Kidney capillary endothelial cell (primary cell): ENCODE measurements at places on chromosomes 13 and 19.

DNA sequence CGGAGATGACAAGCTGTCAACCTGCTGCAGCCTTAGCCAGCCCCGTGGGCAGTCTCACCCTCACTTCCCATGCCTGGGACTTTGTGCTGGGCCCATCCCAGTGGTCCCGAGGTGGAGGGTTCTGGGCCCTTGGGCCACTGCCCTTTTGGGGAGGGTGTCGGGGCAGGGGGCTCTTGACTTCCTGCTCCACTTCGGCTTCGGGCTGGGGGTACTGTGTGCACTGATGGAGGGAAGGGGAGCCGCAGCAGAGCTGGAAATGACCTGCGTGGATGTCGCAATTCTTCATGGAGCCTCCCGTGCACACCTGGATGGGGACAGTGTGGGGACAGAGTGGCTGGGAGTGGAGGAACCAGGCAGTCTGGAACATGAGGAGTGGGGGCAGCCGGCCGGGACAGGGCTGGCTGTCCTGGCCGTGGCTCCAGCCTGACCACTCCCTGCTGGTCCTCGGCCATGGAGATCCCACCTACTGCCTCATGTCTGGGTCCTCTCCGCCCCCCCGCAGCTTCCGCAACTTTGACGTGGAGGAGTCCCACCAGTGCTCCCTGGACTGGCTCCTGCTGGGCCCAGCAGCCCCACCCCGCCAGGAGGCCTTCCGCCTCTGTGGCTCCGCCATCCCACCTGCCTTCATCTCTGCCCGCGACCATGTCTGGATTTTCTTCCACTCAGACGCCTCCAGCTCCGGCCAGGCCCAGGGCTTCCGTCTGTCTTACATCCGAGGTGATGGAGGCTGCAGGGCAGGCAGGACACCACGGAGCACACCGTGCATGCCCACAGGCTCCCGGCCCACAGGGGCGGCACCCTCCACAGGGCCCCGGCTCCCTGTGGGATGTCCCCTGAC, 10.2 kb downstream of the LRP3 start:
- DNase-seq: no peak

GRCh38 chr13:109665781-109666249, 120.6 kb downstream of the IRS2 start:
- no peak for DNase-seq

DNA sequence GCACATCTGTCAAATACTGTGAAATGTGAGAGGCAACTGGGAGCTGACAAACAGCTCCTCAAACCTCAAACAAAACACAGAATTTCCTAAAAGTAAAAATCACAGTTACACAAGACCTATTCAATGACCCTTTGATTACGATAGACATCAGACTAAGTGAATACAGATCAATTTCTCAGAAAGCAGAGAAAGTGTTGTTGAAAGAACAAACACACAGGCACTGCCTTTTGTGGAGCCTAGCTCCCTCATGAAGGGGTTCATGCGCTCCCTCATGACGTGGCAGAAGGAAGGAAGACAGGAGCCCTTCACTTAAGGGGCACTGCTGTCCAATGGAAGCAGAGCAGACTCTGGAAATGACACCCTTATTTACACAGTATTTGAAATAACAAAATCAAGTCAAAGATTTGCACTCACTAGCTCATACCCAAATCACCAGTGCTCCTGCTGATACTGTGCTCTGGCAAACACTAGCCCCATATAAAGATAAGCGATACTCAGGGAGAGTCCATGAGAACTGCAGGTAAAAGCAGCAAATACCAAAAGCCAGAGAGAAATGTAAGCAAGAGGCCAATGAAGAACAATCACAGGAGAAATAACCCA, 144.9 kb downstream of the KLF12 start:
- DNase-seq: no peak

- no peak for DNase-seq
These were observed 15.2 kb downstream of the RCBTB1 start for GRCh38 chr13:49569993-49570689.

DNA sequence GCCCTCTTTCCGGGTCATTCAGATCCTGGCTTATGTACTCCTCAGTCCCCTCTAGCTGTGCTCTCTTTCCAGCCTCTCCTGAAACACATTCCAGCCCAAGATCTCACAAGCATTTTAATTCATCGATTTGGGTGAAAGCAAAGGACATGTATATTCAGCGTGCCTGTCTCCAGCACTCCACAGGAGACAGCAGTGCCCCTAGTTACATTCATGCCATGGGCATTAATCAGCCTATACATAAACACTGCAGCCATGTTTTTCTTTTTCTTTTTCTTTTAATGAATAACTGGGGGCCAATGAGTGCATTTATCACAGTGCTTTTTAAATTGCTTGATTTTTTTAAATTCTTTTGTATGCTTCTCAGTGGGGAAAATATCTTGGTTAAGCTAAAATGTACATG, 199.1 kb downstream of the DCT start:
- DNase-seq: no peak

DNA sequence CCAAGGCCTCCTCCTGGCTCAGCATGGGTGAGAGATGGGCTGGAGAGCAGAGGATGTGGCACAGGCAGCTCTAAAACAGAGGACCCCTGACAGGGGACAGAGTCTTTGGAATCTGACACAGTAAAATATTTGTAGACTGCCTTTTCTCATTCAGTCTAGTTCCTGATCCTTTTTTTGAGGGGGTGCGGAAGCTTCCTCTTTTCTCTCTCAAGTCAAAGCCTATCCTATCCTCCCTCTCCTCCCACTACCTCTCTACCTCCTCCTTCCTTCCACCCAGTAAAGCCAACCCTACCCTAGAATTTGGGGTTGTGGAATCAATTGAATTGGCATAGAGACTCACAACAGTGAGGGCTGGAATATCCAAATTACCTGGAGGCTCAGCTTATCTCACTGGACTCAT, 82.0 kb downstream of the TEX26 start:
- DNase-seq: no peak

DNA sequence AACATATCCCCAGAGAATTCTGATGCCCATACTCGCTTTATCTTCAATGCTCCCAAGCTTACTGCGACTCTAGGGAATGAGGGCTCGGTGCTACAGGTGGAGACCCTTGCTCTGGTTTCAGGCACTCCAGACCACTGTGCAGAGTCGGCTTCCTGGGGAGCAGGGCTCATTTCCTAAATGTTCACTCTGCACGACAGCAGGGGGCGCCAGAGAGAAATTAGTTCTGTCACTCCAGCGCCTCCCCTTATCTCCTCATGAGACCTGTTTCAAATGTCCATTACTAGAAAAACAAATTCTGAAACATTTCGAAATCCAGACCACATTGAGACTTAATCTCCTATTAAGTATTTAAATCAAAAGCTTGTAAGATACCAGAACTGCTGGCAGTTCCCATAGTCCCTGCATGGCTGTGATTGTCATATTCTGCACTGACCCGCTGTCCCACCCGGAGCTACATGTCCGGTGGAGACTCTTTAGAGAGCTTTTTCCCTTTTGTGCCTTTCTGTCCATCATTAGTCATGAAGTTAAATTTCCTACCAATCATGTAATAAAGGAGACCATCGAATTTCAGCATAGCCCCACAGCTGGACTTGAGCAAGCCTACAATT, 22.4 kb downstream of the EPSTI1 start:
- peak; percentile 40 for DNase-seq

- DNase-seq: peak; percentile 62
These were observed 29.4 kb downstream of the SPC24 start for GRCh38 chr19:11125994-11126685.

- DNase-seq: peak; percentile 67
These were observed 110.9 kb upstream of the ARGLU1 start for GRCh38 chr13:106678646-106679418.

- no peak for DNase-seq
These were observed 11.5 kb upstream of the LGALS14 start for GRCh38 chr19:39692822-39693221.

GRCh38 chr13:47718556-47718955, 282.5 kb downstream of the SUCLA2 start:
- DNase-seq: no peak

DNA sequence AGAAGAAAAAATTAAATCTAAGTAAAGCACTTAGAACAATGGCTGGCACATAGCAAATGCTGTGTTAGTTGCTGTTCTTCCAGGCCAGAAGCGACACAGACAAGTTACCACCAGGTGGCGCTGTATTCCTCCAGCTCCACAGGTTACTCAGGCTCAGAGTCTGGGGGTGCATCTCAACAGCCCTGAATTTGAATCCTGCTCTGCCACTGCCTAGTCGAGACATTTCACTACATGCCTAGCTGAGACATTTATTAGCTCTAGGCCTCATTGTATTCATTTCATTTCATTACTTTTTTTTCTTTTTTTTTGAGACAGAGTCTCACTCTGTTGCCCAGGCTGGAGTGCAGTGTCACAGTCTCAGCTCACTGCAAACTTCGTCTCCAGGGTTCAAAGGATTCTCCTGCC, 16.4 kb upstream of the CYP2B6 start:
- peak; percentile 60 for DNase-seq

DNA sequence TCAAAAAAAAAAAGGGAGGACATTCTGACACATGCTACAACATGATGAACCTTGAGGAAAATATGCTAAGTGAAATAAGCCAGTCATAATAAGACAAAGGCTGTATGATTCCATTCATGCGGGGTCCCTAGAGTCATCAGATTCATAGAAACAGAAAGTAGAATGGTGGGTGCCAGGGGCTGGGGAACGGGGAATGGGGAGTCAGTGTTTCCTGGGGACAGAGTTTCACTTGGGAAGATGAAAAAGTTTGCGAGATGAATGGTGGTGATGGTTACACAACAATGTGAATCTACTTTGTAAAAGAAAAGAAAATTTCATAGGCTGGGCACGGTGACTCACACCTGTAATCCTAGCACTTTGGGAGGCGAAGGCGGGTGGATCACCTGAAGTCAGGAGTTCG, 6.1 kb upstream of the CLEC4G start:
- DNase-seq: no peak

- no peak for DNase-seq
These were observed 435 bp downstream of the SBK3 start for GRCh38 chr19:55544776-55545439.

GRCh38 chr13:46587807-46588418, 34.9 kb downstream of the LRCH1 start:
- DNase-seq: no peak

- no peak for DNase-seq
These were observed 42.3 kb downstream of the ENOX1 start for GRCh38 chr13:43744261-43745031.

DNA sequence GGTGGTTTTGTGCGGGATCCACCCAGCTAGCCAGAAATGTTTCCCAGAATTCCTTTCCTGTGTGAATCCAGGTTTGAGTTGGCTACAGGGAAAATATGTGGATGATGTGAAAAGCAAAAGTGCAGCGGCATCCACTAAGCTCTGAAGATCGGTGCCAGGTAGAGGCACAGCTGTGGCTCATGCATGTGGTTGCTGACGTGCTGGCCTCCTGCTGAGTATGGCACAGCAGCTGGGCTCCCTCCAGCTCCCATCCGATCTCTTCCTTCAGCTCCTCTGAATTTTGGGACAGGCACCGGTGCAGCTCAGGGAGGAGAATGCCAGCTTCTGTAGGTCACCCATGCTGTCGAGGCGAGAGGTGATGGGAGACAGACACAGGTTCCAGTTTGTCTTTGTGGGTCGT, 84.0 kb upstream of the GSX1 start:
- no peak for DNase-seq

DNA sequence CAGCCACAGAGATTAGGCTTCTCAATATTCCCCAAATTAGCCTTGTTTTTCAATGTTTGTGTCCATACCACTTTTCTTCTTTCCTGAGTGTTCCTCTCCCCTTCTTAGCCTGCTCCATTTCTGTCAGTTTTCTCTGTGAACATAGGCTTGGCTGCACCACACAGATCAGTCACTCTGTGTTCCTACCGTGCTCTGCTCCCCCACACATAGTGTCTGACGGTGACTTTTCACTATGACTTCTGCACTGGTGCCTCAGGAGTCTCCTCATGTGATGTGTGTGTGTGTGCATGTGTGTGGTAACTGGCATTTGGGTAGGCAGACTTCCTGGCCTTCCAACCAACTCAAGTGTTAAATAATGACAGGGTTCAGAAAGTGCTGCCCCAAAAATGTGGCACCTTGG, 47.9 kb upstream of the MYCBP2 start:
- no peak for DNase-seq

- no peak for DNase-seq
These were observed 15.1 kb downstream of the LILRA5 start for GRCh38 chr19:54297759-54298305.

DNA sequence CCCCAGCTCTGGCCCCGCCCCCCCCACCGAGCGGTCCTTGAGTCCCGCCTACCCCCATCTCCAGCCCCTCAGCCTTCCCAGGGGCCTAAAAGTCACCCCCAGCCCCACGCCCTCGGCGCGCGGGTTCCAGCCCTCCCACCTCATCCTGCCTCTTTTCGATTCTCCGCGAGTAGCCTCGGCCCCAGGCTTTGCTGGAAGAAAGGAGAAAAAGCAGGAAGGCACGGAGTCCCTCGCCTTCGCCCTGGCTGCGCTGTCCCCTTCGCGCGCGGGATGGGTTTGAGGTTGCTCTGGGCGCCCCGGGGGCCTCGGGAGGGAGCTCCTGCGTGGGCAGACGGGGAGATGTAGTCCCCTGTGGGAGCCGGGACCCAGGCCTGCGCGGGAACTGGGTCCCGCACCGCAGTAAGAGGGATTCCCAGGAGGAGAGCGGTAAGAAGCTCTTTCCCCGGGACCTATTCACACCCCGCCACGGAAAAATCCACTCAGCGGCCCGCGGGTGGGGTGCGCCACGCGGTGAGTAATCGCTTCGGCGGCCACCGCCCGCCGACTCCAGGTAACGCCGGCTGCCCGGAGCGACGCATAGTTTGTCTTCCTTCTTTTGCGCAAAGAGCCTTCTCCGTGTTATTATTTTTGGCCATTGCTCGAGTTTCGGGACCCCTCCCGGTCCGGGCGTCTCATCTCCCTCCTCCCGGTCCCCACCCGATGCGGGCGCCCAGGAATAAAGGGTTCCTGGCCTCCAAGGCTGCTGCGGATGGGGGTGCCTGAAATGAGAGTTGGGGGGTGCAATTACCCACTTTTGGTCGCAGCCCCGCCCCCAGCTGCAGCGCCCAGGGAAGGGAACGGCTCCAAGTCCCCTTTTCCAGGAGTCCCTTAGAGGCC, 865 bp upstream of the CRLF1 start:
- no peak for DNase-seq

GRCh38 chr13:99352351-99353245, 45.4 kb upstream of the GPR183 start:
- DNase-seq: no peak

GRCh38 chr19:50658441-50659317, 9.4 kb downstream of the C19orf81 start:
- peak; percentile 74 for DNase-seq

- DNase-seq: peak; percentile 67
These were observed 6.8 kb downstream of the ELL start for GRCh38 chr19:18514800-18515682.

- DNase-seq: no peak
These were observed 615 bp upstream of the ZNF135 start for GRCh38 chr19:58058467-58058866.
